ENCODE measurements at places on chromosomes 7 and 10. TPM values are rescaled to one million over a fixed set of nuclear protein-coding genes. Genes with fewer than 3 reads are reported as not detected.

NOBOX gene
- not detected for total RNA-seq

- no peak for DNase-seq
These were observed 30.8 kb downstream of the PRLHR start for GRCh38 chr10:118564652-118565051.

GRCh38 chr7:9175871-9176270 is 742.5 kb downstream of the NXPH1 start:
- no peak for DNase-seq

DNA sequence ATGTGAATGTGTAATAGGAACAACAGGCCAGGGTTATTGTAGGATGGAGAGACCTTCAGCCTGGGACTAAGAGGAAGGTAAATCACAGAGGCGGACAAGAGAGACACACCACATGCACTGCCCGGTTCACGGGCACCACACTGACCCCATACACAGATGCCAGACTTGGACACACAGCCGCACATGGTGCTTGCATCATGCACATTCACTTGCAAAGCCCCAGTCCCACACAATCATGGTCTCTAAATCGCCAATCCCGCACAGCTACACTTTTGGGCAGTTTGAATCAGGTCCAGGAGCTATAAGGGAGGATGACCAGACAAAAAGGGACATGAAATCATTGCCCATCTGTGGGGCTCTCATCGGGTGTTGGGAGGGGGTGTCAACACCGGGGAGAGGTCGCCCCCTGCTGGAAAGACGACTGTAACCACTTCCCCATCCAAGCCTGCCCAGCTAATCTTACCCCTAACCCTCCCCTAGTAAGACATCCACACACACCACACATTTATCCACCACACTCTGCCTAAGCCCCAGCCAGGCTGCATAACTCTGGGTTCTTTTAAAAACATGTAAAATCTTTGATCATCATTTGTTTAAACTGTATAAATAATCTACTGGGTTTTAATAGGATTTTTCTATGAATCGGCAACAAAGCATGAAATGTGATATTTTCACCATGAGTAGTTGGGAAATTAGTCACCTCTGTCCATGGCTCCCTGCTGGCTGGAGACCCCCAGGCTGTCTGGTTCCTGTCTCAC is 40.5 kb upstream of the SLF2 start:
- no peak for DNase-seq

DNA sequence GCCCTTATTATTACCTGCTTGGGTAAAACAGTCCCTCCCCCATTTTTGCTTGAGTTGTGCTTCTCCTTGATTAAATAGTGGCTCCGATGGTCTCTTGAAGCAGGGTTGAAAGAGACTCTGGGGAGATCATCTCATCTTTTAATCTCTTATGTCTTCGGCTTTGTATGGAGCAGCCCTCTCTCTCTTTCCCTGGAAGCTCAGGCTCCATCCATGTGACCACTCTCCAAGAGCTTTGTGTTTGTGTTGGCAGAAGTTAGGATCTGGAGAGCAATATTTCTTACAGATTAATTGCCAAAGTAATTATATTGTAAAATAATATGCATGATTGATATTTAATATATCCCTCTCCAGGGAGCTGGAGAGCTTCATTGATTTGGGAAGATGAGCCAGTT is 76.9 kb downstream of the LRRC4 start:
- no peak for DNase-seq

- no peak for DNase-seq
These were observed 42.3 kb downstream of the PFKP start for GRCh38 chr10:3109633-3110032.

All from cardiac septum (tissue), 1 donor.